ENCODE measurements at places on chromosomes 2 and 18.

DNA sequence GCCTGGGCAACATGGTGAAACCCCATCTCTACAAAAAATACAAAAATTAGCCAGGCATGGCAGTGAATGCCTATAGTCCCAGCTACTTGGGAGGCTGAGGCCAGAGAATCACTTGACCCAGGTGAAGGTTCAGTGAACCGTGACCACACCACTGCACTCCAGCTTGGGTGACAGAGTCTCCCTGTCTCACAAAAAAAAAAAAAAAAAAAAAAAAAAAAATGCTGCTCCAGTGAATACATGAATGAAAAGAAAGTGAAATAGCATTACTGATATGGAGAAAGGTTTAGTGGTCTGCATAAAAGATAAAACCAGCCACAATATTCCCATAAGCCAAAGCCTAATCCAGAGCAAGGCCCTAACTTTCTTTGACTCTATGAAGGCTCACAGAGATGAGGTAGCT, 44.5 kb downstream of the METTL8 start:
- no peak for DNase-seq

DNA sequence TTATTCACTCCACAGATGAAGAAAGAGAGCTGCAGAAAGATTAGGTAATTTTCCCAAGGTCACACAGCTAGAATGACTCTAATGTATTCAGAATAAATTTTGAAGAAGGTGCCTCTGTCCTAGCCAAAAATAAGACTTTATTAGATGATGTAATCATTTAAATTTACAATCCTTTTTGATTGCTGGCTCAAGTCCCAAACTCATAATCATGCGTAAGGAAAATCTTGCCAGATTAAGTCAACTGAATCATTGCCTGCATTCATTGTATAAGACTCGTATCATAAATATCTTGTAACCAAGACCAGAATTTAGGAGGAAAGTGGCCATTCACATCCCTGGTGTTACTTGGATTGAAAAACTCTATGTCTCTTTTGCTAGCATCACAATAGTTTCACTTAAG, 53.1 kb upstream of the STK39 start:
- DNase-seq: no peak

- no peak for DNase-seq
These were observed 57.3 kb downstream of the NTSR2 start for GRCh38 chr2:11612553-11613215.

DNA sequence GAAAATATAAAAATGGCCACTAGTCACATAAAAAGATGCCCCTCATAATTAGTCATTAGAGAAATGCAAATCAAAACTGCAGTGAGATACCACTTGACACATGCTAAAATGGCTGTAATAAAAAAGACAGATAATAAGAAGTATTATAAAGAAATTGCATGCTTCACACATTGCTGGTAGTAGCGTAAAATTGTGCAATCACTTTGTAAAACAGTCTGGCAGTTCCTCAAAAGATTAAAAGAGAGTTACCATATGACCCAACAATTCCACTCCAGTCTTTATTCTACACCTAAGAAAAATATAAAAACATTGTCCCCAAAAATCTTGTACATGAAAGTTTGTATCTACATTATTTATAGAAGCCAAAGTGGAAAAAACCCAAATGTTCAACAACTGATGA, 170.6 kb upstream of the FIGN start:
- DNase-seq: peak; percentile 78

GRCh38 chr2:127218812-127219170, 1.3 kb downstream of the CYP27C1 start:
- no peak for DNase-seq

DNA sequence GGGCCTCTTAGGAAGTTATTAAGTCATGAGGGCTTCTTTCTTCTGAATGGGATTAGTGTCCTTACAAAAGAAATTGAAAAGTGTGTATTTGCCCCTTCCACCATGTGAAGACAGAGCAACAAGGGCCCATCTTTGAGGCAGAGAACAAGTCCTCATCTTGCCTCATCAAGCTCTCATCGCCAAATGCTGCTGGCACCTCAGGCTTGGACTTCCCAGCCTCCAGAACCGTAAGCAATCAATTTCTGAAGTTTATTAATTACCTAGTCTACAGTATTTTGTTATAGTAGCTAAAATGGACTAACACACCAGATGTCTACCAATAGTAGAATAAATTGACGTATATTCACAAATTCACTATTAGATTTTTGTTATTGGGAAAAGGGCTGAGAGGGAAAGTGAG, 74.6 kb downstream of the CCDC148 start:
- DNase-seq: no peak

GRCh38 chr2:73253901-73254300, 19.8 kb downstream of the CCT7 start:
- peak; percentile 68 for DNase-seq

GRCh38 chr2:54083021-54083420, 32.4 kb upstream of the ACYP2 start:
- DNase-seq: no peak

DNA sequence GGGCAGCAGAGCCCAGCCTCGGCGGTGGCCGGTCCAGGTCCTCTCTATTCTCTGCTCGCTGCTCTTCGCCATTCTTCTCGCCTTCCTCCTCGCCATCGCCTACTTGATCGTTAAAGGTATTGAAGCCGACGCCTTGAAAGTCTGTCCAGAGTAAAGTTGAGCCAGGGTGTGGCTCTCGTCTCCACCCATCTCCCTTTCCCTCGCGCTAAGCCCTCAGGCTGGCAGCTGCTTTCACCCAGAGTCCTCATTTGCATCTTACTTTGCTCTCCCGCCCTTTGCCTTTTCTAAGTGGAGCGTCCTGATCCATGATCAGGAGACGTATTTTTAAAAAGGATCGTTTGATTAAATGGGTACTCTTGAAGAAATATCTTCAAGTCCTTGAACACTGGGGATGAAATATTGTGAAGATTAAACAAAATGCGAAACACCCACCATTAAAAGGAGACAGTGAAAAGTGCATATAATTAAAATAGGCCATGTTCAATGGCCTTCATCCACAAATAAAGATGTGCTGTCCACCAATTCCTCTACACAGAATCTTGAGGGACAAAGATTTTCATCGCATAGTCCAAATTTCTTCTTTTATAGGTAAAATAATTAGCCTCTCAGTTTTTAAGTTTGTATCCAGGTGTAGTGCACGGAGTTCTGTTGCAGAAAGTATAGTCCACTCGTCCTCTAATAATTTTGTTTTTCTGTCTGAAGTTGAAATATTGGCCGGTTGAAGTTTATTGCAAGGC, 657 bp downstream of the ARL6IP6 start:
- peak; percentile 60 for DNase-seq

- no peak for DNase-seq
These were observed 115.3 kb downstream of the ACOXL start for GRCh38 chr2:110847651-110848050.

- peak; percentile 98 for DNase-seq
These were observed 11.3 kb downstream of the STK17B start for GRCh38 chr2:196160101-196160500.

- no peak for DNase-seq
These were observed 15.1 kb upstream of the MEX3C start for GRCh38 chr18:51212606-51213005.

DNA sequence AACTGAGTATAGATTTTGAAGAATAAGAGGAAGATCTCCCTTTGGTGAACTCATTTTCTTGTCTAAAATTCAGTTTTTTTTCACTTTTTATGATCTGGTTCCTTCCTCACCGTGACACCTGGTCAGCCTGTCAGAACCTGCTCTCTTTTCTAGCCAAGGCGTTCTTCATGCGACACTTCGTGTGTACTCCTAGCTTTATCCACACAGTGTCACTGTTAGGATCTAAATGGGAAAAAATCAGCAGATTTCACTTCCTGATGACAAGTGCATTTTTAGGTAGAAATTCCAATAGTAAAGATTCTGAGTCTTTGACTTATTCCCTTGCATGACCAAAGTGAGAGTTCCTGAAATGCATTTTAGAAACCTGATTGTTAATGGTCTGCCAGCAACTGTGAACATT, 89.8 kb downstream of the KLHL14 start:
- DNase-seq: no peak

- DNase-seq: no peak
These were observed 195.8 kb upstream of the TNP1 start for GRCh38 chr2:217055624-217056023.

DNA sequence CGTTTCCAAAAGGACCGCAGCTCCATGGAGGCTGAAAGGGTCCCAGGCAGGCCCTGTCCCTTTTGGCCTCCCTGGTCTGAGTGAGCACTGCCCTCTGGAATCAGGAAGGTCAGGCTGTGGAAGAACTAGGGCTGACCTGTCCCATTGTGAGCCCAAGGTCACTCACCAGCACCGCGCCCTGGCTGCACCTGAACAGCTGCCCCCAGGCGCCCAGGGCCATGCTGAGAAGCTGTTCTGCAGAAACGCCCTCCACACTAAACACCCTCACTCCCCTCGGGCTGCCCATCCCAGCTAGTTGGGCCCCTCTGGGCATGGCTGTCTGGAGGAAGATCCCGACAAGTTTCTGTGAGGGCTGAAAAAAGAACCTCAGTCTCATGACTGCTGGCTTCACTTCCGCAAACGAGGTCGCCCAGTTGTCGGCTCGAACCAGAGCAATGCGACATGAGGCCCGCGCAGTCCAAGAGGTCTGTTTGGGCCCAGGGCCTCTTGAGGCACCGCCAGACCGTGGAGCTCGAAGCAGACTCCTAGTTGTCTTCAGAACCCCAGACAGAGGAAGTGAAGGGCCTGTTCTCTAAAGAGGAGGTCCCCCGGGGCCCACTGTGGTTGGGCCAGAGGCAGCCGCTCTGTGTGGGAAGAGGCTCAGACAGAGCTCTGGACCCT, 64.4 kb downstream of the INPP5D start:
- peak; percentile 78 for DNase-seq

GRCh38 chr18:45009756-45010155, 329.1 kb downstream of the SETBP1 start:
- DNase-seq: no peak

DNA sequence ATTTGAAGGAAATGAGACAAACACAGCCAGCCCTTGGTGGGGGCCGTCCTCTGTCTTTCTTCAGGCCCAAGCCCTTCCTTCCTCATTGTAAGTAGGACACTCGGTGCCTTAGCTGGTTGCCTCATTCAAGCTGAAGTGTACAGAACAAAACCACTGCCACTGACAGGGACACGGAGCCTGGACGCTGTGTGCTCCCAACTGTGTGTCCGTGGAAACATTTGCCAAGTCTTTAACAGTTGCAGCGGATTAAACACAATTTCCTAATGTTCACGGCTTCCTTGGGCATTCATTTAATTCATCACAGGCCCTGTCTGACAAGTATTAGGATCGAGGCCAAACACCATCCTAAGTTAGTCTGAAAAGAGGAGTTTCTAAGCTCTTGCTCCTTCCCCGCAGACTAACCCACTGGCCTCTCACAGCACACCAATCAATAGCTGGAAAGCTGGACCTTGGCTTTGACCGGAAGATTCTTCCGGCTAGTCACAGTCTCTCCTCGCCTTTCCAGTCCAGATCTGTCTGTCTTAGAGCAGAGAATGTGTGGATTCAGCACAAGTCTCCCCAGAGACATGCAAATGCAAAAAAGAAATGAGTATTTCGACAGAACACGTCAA, 68.7 kb upstream of the ACSL3 start:
- DNase-seq: peak; percentile 79

DNA sequence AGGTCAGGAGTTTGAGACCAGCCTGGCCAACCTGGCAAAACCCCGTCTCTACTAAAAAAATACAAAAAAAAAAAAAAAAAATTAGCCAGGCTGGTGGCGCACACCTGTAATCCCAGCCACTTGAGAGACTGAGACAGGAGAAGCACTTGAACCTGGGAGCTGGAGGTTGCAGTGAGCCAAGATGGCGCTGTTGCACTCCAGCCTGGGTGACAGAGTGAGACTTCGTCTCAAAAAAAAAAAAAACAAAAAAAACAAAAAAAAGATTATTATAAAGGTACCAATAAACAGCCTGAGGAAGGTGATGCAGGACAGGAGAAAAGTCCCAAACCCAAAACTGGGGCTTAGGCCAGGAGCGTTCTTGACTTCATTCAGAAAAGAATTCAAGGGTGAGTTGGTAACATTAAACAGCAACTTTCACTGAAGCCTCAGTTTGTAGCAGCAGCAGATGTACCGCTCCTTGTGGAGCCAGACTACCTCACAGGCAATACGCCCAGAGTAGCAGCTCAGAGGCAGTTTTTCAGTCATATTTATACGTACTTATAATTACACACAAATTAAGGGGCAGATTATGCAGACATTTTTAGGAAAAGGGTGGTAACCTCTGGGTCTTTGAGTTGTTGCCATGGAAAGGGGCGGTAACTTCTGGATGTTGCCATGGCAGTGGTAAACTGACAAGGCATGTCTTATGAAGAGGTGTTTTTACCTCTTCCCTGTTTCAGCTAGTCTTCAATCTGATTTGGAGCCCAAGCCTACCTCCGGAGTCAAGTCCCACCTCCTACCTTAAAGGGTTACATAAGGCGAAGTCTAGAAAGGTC, 1596.6 kb upstream of the CELF4 start:
- no peak for DNase-seq

GRCh38 chr18:13353084-13353823, 134.7 kb downstream of the LDLRAD4 start:
- DNase-seq: peak; percentile 85

Data from MV-4-11 (cell line).